Endodermal cell (in vitro differentiated cells): ENCODE measurements at places on chromosomes 4 and X.

GRCh38 chr4:184745831-184746795 is 12.2 kb upstream of the CENPU start:
- DNase-seq: peak; percentile 87

- no peak for DNase-seq
These were observed 637.8 kb upstream of the ADGRL3 start for GRCh38 chr4:60562334-60562733.

- DNase-seq: no peak
These were observed 109.1 kb upstream of the ANK2 start for GRCh38 chr4:112940336-112940735.

DNA sequence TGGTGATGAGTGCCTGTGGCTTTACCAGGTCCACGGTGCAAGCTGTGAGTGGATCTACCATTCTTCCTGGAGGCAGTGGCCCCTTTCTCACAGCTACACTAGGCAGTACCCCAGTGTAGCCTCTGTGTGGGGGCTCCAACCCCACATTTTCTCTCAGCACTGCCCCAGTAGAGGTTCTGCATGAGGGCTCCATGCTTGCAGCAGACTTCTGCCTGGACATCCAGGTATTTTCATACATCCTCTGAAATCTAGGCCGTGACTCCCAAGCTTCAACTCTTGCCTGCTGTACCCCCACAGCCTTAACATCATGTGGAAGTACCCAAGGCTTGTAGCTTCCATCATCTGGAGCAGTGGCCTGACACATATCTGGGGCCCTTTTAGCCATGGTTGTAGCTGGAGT is 90.1 kb downstream of the SH3BGRL start:
- DNase-seq: no peak

DNA sequence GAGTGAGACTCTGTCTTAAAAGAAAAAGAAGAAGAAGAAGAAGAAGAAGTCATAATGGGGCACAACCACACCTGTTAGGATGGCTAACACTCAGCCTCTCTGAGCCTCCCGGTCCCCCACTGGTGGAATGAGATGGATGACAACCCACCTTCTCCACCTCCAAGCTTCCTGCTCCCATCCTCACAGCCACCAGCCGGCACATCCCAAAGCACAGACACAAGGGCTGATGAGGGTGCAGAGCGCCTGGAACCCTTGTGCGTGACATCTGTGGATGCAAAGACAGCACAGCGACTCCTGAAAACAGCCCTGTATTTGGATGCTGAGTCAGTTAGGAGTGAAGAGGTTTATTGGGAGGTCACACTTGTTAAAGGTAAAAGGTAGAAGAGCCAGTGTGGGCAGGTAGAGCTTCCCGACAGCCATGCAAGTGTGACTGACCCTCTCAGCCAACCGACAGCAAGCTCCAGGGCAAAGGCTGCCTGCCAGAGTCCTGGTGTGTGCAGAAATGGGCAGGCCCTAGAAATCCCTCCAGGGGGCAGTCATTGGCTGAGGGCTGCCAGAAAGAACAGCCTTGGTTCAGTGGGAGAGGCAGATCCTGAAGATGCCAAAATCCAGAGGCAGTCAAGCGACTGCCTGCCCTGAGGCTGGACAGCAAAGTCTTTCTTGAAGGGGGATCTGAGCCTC is 26.6 kb upstream of the MAN2B2 start:
- peak; percentile 88 for DNase-seq

DNA sequence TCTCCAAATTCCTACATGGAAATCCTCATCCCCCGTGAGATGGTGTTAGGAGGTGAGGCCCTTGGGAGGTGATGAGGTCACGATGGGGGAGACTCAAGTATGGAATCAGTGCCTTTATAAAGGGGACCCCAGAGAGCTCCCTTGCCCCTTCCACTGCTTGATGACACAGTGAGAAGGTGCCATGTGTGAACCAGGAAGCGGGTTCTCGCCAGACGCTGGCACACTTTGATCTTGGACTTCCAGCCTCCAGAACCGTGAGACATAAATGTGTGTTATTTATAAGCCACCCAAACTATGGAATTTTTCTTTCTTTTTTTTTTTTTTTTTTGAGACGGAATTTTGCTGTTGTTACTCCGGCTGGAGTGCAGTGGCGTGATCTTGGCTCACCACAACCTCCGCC is 237.6 kb downstream of the DHRSX start:
- DNase-seq: no peak

DNA sequence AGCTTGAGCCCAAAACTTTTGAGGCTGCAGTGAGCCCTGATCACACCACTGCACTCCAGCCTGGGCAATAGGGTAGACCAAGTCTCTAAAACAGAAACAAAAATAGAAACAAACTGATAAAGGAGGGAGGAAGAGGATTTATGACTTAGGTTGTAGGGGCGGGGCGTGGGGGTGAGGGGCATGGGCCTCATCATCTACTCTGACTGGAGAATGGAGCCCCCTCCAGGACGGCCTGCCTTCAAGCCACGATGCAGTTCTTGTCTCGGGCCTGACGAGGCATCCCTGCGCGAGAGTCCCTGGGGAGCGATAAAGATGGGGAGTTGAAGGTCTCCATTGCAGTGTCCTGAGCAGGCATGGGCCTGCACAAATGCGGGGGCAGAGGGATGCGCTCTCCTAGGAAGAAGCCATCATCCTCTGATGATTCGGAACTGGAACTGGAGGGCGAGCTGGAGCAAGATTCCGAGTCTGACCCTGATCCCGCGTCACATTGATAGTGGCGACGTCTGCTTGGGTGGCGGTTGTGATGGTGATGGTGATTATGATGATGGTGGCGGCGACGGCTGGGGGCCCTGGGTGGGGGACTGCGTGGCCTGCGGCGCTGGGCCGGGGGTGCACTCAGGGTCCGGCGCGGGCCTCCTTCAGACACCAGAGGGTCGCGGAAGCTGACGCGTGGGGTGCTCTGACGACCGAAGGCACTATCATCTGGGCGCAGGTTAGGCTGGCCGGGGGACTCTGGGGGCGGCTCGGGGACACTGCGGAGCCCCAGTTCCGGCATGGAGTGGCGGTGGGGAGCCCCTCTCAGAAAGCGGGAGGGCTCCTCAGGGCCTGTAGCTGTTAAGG is 4.0 kb downstream of the PLP2 start:
- no peak for DNase-seq

DNA sequence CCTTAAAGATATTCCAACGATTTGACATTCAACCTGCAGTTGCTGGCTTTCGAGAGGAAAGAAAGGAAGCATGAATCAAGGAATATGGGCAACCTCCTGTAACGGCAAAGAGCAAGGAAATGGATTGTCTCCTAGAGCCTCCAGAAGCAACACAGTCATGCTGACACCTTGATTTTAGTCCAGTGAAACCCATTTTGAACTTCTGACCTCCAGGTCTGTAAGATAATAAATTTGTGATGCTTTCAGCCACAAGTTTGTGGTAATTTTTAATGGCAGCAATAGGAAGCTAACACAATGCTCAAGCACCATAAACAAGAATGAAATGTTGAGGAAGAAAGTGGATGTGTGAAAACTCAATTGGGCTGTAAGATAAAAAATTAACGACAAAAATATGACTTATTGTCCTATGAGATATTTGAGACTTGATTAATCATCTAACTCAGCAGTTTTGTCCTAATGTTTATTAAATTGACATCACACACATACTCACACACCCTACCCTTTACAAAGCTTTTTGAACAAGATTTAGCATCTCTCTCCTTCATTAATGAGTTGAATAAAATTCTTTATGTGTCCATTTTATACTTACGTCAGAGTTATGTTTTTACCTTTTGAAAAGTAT is 857.2 kb upstream of the INTU start:
- DNase-seq: no peak

DNA sequence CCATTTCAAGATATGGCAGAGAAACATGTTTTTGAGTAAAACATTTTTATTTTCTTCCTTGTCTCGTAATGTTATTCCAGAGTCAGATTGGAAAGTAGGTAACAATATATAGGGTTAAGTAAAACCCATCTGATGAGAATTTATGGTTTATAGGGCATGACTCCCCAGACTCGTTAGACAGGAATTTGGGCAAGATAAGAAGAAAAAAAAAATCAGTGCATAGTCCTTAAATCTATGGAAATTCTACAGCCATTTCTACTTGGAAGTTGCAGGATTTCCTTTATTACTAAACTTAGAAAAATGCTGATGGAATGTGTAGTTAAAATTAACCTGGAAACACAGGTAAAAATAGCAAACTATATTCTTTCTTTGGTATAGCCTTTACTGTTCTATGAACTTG is 366.1 kb upstream of the MAGEB16 start:
- DNase-seq: no peak

- DNase-seq: no peak
These were observed 54.1 kb downstream of the SRPX start for GRCh38 chrX:38166478-38167083.

GRCh38 chrX:17584248-17584681 is 153.0 kb upstream of the SCML1 start:
- DNase-seq: no peak

- no peak for DNase-seq
These were observed 134.7 kb upstream of the FAM9C start for GRCh38 chrX:13179100-13179499.

DNA sequence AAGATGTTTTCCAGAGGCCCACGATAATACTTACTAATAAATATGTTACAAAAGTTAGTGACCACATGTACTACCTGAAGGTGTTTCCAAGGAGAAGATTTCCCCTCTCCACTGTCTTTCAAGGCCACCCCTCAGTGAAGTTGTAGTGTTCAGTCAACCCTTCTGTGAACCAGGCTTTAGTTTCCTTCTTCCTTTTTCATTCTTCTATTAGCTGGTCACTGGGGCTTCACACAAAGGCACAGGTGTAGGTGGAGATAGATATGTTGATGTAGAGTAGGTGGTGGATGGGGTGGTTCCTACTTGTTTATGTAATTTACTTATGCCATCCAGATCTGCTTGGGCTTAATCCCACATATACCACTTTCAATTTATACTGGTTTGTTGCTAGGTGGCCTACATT is 43.3 kb upstream of the ADAM29 start:
- DNase-seq: no peak

DNA sequence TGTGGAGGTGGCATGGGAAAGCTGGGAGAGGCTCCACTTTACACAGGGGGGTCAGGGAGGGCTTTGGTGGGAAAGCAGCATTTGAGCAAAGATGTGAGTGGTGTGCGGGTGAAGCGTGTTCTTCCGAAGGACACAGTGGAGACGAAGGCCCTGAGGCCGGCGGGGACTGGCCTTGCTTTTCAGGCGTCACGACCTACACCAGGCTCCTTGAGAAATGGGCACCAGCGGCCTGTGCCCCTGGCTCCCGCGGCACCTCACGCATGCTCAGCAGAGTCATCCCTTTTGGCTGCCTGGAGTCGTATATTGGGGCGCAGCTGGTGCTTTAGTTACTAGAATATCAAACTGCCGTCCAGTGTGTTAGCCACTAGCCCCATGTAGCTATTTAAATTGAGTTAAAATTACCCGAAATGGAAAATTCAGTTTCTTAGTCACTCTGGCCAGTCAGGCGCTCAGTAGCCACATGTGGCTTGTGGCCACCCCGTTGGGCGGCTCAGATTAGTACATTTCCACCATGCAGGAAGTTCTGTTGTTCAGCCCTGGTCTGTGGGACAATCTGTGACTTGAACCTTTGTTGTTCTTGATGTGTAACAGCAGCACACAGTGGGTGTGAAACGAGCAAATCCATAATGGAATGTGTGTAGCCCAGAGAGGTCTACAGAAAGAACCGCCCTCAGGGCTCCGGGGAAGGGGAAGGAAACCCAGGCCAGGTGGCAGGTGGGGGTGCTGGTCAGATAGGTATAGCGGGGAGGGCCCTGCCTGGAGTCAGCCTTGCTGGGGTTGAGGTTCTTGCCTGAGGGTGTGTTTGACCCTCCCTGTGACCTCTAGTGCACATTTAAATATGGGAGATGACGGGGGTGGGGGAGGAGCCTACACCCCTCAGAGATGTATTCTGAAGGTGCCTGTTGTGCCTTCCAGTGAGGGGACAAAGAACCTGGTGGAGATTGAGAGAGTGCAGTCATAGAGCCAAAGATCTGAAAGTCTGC is 30.4 kb downstream of the TBC1D14 start:
- peak; percentile 61 for DNase-seq

- DNase-seq: no peak
These were observed 19.9 kb downstream of the FGFBP1 start for GRCh38 chr4:15918484-15919129.

DNA sequence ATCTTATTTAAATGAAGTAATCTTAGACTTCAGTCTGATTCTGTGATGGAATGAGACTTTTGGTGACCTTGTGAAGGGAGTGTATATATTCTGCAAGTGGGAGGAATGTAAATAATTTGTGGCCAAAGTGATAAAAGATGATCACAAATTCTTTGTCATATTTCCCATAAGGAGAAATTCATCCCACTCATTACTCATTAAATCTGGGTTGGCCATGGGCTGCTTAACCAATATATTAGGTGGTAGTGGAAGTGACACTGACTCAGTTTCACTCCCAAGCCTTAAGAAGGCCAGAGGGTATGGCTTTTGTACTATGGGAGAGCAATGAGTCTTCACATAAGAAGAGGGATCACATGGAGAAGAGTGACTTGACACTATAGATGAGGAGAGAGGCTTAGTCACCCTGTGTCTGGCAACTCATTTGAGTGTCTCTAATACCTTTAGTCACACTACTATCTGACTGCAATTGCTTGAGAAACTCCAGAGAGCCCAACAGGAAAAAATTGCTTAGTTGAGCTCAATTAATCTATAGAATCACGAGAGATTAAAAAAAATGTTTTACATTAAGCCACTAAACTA is 408.2 kb upstream of the PITX2 start:
- DNase-seq: no peak

GRCh38 chrX:108417257-108417656 is 21.0 kb downstream of the COL4A6 start:
- DNase-seq: no peak

GRCh38 chrX:16187024-16187760 is 19.9 kb downstream of the MAGEB17 start:
- peak; percentile 67 for DNase-seq

DNA sequence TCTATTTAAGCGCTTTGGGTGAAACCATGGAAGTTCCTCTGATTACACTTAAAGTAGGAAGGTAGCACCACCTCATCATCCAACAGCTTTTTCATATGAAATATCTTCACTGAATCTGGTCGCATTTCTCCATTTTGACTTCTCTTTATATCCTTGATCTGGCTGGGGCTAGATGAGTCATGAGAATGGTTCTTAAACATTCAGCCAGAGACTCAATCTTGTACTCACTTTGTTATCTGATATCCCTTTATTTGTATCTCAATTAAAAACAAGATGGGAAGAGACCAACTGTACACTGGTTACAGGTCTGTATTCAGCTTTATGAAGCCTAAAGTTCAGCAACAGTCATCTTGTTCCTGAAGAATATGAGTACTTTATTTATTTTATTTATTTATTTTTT is 84.9 kb downstream of the CBLL2 start:
- no peak for DNase-seq
